Activated T-helper 1 cell treated with anti-CD3 and anti-CD28 coated beads, Interleukin-12 subunit alpha, Interleukin-12 subunit beta, Interleukin-2, Interleukin-4 antibody, amounts not matched to agents 30 ng/mL and 10 ng/mL and 1 ng/mL, durations not matched to agents 14 hours and 24 hours and 36 hours (primary cell): ENCODE measurements at places on chromosomes 12 and 14.

DNA sequence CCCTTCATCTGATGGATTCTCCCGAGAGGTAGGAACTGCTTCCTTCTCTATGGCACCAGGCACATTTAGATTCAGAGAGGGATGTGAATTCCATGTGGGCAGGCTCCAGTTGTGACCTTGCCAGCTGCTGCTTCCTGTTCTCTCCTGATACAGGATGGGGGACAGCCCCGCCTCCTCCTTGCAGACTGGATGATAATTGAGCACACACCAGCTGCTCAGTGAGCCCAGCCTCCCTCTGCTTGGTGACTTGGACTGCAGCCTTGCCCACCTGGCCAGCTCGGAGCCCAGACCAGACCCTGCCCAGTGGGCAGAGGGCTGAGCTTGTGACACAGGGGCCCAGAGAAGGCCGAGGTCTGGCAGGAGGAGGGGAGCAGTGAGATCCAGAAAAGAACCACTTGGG is 90.2 kb downstream of the CALM1 start:
- H3K4me1 ChIP-seq = no peaks in the 10 kb centered on the region
- H3K36me3 ChIP-seq = no peaks in the 10 kb centered on the region

DNA sequence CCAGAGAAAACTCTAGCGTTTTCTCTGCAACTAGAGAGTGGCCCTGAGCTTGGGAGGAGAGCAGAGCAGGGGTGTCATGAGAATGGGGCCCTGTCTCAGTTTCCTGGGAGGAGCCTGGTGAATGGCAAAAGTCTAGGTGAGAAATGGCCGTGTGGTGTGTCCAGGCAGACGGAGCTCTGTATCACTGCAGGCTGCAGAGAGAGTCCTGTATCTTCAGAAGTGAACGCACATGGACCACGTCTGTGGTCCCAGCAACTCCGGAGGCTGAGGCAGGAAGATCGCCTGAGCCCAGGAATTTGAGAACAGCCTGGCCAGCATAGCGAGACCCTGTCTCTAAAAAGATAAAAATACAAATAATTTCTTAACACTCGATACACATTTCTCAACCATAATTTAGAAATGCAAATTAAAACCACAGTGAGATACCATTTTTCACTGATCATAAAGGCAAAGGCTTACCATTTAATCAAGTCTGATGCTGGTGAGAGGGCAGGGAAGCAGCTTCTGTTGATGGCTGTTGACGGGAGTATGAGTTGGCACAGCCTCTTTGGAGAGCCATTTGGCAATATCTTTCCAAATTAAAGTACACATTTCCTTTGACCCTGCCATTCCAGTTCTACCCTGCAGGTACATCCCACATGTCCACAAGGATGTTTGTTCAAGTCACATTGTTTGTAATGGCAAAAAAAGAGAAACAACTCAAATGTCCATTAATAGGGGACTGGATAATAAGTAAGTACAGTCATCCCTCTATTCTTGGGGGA is 51.0 kb downstream of the NFKBIA start:
- no peaks in the 10 kb centered on the region for H3K36me3 ChIP-seq
- no peak for DNase-seq
- H3K4me1 ChIP-seq = peaks cover 16% of the 10 kb centered on the region
- H3K27me3 ChIP-seq = no peaks in the 10 kb centered on the region

- no peaks in the 10 kb centered on the region for H3K4me1 ChIP-seq
- no peak for DNase-seq
- H3K27me3 ChIP-seq = no peaks in the 10 kb centered on the region
- no peak overlapping the region for H3K27ac ChIP-seq
Observed at GRCh38 chr12:99093166-99093565, 448.1 kb downstream of the APAF1 start.

- H3K27me3 ChIP-seq = peaks cover 4% of the 10 kb centered on the region
- no peaks in the 10 kb centered on the region for H3K4me1 ChIP-seq
- no peak overlapping the region for H3K27ac ChIP-seq
- no peak overlapping the region for H3K4me3 ChIP-seq
Observed at GRCh38 chr12:108972358-108972757, 48.5 kb downstream of the SVOP start.

GRCh38 chr14:105087308-105087962 is 22.2 kb upstream of the GPR132 start:
- peak overlapping the region; percentile 48 for H3K27ac ChIP-seq
- H3K27me3 ChIP-seq = peaks cover 12% of the 10 kb centered on the region
- DNase-seq = no peak
- no peaks in the 10 kb centered on the region for H3K36me3 ChIP-seq
- H3K4me1 ChIP-seq = no peaks in the 10 kb centered on the region

DNA sequence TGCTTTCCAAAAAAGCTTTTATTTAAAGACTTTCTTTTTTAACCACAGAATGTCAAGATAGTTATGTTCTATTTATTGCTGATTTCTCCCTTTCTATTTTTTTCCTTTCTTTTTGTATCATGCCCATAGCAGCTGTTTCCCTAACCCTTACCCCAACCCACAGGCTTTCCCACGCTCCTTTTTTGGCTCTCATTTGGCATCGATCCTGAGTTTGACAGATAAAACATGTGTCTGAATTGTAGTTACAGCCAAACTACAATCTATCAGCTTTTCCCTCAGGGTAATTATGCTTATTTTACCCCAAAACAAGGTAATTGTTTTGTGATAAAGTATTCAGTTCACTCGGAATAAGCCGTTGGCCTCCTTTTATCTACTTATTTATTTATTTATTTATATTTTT is 46.7 kb downstream of the PDE3A start:
- DNase-seq = no peak
- no peaks in the 10 kb centered on the region for H3K36me3 ChIP-seq
- no peak overlapping the region for H3K4me3 ChIP-seq
- no peaks in the 10 kb centered on the region for H3K4me1 ChIP-seq

GRCh38 chr12:81450920-81451739 is 308.0 kb downstream of the PPFIA2 start:
- H3K36me3 ChIP-seq = no peaks in the 10 kb centered on the region
- H3K27me3 ChIP-seq = no peaks in the 10 kb centered on the region
- H3K27ac ChIP-seq = no peak overlapping the region
- no peak overlapping the region for H3K4me3 ChIP-seq
- H3K4me1 ChIP-seq = no peaks in the 10 kb centered on the region
- no peak for DNase-seq

DNA sequence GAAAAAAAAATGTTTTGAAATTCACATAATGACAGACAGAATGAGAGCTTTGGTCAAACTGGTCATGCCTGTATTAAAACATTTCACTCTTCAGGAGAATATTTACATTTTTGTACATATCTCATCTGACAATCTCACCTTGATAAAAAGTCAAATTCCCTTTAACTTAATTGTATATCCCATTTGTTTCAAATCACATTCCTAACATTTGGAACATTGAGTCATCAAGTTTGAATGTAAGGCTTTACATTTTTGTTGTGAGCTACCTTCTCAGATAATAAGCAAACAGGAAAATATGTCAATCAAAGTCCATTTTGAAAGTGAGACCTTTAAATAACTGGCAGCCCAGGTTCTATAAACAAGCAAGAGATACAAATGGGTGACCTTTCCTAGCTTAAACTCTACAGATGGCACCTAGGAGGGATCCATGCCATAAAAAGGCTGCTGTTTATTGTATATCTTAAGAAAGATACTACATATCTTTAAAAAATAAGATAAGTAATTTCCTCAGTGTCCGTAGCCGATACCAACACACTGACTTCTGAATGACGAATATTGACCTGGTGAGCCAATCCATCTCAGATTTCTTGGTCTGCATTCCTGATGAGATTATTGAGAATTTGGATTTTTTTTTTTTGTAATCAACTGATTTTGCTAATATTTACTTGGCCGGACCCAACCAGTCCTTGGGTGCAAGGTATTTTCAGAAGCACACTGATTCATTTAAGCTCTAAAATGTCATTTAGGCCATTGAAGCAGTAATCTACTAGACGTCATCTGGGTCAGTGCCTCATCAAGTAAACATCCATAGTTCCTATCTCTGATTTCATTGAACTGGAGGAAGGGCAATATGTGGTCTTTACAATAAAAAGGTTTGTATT is 259.6 kb downstream of the BTG1 start:
- no peak overlapping the region for H3K27ac ChIP-seq
- DNase-seq = no peak
- H3K36me3 ChIP-seq = no peaks in the 10 kb centered on the region
- no peaks in the 10 kb centered on the region for H3K4me1 ChIP-seq
- H3K4me3 ChIP-seq = no peak overlapping the region
- no peaks in the 10 kb centered on the region for H3K27me3 ChIP-seq

DNA sequence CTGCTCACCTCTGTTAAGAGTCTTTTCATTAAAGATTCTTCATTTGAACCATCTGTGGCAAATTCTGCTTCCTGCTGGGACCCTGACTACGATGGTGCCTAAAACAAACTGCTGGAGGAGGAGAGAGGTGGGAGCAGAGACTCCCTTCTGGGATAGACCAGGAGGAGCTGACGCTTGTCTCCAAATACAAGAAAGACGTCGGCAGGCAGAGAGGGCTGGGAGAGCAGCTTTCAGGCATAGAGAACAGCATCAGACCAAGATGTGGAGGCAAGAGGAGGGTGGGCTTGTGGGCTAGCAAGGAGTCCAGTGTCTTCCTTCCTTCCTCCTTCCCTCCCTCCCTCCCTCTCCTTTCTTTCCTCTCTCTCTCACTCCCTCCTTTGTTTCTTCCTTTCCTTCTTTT is 358.6 kb downstream of the VRK1 start:
- no peak overlapping the region for H3K4me3 ChIP-seq
- no peaks in the 10 kb centered on the region for H3K36me3 ChIP-seq
- H3K27me3 ChIP-seq = peaks cover 6% of the 10 kb centered on the region
- H3K4me1 ChIP-seq = no peaks in the 10 kb centered on the region
- no peak for DNase-seq

GRCh38 chr12:998020-998874 is 7.2 kb downstream of the ERC1 start:
- no peak for DNase-seq
- no peak overlapping the region for H3K27ac ChIP-seq
- peaks cover 4% of the 10 kb centered on the region for H3K36me3 ChIP-seq

DNA sequence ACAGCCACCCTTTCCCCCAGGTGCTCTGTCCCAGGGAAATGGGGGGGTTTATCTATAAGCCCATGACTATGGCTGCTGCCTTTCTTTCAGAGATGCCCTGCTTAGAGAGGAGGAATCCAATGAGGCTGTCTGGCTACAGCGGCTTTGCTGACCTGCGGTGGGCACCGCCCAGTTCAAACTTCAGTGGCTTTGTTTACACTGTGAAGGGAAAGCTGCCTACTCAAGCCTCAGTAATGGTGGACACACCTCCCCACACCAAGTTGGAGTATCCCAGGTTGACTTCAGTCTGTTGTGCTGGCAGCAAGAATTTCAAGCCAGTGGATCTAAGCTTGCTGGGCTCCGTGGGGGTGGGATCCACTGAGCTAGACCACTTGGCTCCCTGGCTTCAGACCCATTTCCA is 869.2 kb downstream of the SLC6A15 start:
- no peak overlapping the region for H3K27ac ChIP-seq
- DNase-seq = no peak
- no peaks in the 10 kb centered on the region for H3K27me3 ChIP-seq
- no peaks in the 10 kb centered on the region for H3K36me3 ChIP-seq
- H3K4me3 ChIP-seq = no peak overlapping the region

GRCh38 chr12:72286526-72286925 is 14.4 kb downstream of the TRHDE start:
- no peaks in the 10 kb centered on the region for H3K36me3 ChIP-seq
- H3K4me3 ChIP-seq = no peak overlapping the region
- H3K4me1 ChIP-seq = no peaks in the 10 kb centered on the region
- H3K27me3 ChIP-seq = no peaks in the 10 kb centered on the region
- DNase-seq = no peak
- no peak overlapping the region for H3K27ac ChIP-seq

DNA sequence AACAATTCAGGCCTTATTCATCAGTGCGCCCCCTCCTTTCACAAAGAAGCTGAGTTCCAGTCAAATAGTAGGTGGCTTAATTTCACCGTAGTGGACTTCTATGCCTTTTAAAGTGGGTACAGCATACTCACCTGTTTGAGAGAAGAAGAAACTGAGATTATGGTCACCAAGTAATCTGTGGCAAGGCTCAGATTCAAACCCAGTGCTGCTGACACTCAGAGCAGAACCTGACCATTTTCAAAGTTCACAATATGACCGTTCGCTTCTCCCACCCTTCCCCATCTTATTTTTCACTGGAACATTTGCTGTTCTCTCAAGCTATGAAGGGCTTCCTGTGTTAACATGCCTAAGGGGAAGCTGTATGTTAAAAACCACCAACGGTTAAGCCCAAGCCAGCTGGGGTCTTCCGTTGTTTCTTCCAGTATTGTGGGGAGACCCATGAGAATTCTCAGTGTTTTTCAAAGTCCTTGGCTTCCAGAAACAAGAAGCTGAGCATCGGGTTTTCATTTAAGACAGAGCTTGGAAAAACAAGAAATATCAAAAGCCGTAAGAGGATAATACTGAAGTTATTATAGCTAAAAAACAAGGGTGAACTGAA is 6.1 kb upstream of the PSMA6 start:
- peak overlapping the region; percentile 53 for H3K4me3 ChIP-seq
- H3K27me3 ChIP-seq = no peaks in the 10 kb centered on the region
- H3K36me3 ChIP-seq = peaks cover 20% of the 10 kb centered on the region

- H3K36me3 ChIP-seq = no peaks in the 10 kb centered on the region
- H3K4me3 ChIP-seq = no peak overlapping the region
- DNase-seq = no peak
- peaks cover 1% of the 10 kb centered on the region for H3K27me3 ChIP-seq
Observed at GRCh38 chr12:114995891-114996290, 311.9 kb upstream of the TBX3 start.

DNA sequence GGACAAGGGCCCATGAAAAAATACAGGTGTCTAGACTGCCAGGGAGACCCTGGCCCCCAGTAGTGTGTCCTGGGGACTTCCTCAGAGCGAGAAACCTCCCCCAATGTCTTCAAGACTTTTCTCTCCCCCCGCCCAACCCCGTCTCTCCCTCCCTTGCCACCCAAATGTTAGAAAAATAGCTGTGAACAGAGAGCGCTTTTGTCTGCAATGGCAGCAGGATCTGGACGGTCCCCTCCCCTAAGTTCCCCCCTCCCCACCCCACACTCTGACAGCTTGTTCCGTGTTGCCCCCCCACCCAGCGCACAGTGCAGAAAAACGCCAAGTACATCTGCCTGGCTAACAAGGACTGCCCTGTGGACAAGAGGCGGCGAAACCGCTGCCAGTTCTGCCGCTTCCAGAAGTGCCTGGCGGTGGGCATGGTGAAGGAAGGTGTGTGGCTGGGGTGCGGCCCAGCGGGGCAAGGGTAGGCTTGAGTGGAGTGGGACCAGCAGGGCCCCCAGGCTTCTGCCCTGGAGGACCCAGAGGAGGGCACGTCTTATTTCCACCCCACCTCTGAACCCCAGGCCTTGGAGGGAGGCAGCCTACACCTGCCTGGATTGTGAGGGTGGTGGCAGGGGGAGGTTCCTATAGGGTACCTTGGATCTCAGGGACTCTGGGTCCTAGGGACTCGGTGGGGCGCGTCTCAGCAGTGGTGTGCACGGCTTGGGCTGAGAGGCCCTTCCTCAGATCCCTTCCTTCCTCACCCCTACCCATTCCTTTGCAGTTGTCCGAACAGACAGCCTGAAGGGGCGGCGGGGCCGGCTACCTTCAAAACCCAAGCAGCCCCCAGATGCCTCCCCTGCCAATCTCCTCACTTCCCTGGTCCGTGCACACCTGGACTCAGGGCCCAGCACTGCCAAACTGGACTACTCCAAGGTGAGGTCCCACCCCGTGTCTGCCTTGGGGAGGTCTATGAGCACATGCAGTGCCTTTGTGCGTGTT is 4.8 kb downstream of the NR4A1 start:
- DNase-seq = no peak
- no peak overlapping the region for H3K27ac ChIP-seq
- H3K36me3 ChIP-seq = peaks cover 31% of the 10 kb centered on the region
- peaks cover 18% of the 10 kb centered on the region for H3K4me1 ChIP-seq
- no peaks in the 10 kb centered on the region for H3K27me3 ChIP-seq
- H3K4me3 ChIP-seq = no peak overlapping the region
